ENCODE measurements at places on chromosomes 5 and 9.

DNA sequence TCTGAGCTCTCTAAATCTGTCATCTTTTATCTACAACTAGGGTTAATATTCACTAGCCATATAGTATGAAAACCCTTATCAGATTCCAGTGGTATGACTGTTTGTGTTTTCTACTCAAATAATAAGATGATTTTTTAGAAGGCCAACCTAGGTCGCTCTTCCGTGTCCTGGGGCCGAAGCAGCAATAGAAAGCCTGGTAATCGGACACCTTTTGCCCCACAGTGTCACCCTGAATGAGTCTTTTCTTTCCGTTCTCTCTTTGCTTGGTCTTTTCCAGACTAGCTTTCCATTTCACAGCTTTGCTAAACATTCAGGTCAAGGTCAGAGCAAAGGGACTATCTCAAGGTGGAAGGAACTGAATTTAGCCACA is 243.3 kb upstream of the ANKRD55 start:
- no peak for DNase-seq

DNA sequence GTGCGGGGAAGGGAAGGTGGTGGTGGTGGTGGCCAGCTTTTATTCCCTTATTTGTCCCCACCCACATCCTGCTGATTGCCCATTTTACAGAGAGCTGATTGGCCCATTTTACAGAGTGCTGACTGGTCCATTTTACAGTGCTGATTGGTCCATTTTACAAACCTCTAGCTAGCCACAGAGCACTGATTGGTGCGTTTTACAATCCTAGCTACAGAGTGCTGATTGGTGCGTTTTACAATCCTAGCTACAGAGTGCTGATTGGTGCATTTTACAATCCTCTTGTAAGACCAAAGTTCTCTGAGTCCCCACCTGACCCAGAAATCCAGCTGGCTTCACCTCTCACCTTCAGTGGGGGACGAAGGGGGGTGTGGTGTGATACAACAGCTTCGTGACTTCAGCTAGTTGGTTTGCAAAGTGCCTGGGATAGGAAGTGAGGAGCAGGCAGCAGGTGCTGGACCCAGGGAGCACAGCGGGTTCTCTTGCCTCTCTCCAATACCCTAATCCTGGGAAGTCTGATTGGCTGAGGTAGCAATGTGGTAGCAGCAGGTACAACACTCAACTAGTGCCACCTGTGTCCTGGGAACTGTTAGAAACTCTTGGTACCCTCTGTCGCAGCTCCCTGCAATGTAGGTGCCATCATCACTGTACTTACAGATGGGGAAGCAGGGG is 92.1 kb downstream of the BARX1 start:
- no peak for DNase-seq

DNA sequence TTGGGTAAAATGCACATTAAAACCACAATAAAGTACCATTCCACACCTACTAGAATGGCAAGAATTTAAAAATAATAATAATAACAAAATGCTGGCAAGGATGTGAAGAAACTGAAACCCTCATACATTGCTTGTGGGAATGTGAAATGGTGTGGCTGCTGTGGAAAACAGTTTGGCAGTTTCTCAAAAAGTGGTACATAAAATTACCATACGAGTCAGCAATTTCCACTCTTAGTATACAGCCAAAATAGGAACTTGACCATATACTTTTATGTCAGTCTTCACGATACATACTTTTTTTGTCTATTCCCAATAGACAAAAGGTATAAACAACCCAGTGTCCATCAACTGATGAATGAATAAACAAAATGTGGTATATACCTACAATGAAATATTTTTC is 15.6 kb downstream of the FKBP15 start:
- no peak for DNase-seq

DNA sequence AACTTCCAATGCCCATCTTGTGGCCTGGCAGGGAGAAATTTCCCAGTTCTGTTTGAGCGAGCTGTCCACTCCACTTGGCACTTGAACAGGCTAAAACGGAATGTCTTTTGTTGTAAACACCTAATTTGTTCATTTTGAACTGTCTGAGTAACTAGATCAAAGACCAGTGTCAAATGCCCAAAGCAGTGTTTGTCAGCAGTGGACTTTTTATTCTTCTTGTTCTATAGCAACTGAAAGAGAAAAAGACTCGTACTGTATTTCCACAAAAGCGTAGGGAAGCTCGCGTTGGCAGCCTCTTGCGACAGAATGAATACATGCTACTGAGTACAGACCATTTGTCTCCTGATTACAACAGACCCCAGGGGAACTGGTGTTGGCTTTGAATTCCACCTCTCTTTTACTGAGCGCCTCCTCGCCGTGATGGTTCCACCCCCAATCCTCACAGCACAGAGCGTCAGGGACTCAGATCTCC is 601.8 kb upstream of the ZNF608 start:
- no peak for DNase-seq

- DNase-seq: no peak
Observed at GRCh38 chr9:130426467-130426773, 18.3 kb upstream of the ASS1 start.

DNA sequence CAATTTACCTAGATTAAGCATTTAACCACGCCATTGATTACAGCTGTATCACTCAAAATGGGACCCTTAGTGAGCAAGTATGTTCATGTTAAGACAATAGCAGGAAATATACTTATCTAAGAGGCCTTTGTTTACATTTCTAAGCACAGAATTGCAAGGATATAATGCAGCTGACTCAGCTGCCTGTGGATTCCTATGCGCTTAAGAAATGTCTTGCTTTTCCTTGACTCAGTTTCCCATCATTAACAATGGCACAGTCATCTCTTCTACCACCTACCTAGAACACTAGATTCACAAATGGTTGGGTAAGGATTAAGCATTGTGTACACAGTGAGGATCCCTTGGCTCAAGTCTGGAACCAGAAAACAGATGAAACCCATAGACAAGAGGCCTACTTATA is 163.8 kb downstream of the TSSK1B start:
- DNase-seq: no peak

DNA sequence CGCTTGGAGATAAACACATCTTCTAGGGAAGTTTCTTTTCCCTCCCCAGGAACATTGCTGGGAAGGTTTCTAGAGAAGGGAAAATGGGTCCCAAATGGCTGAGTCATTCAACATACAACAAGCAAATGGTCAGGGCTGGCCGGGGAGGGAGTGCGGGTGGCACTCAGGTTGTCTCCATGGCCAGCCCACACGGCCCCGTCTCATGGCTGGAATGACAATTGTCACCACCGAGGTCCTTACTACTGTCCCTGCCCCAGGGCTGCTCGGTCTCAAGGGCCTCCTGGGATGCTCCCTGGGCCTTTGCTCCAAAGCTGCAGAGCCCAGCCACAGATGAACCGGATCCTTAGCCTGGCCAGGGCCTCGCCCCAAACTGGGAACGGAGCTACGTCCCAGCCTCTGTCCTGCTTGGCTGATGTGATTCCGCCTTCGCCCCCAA is 121.9 kb downstream of the FGF18 start:
- no peak for DNase-seq

- no peak for DNase-seq
Observed at GRCh38 chr5:160469156-160470144, 47.8 kb downstream of the PTTG1 start.

DNA sequence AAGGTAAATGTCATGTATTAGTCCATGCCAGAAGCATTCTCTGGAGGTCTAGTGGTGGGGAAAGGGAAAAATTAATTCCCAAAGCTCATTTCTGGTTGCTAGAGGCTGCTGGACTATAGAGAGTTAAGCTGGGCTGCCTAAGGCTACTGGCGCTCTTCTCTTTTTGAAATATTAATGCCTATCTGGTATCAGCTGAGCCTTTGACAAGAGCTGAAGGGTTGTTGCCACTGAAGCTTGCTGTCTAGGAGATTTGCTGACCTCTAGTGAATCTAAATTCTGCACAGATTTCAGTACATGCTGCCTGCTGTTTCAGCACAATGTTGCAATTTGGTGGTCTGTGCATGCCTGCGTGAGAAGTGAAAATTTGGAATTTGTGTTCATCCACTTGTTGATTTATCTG is 29.1 kb upstream of the PLCXD3 start:
- no peak for DNase-seq

GRCh38 chr9:68808338-68808890 is 103.4 kb downstream of the PIP5K1B start:
- DNase-seq: no peak

DNA sequence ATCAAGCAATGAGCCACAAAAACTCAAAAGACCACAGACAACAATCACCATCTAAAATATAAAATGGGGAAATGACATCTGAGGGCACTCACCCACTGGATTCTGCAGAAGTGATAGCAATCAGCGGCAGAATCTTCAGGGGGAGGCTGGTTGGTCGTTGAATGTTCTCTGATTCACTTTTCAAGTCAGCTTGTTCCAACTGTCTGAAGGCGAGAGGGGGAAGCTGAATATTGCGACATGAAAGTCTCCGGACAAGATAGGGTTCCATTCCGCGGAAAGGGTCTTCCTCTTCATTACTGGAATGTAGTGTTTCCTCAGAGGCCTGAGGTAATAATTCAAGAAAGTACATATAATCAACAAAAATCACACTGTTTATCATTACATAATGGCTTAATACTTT is 94.9 kb upstream of the PDE4D start:
- no peak for DNase-seq

DNA sequence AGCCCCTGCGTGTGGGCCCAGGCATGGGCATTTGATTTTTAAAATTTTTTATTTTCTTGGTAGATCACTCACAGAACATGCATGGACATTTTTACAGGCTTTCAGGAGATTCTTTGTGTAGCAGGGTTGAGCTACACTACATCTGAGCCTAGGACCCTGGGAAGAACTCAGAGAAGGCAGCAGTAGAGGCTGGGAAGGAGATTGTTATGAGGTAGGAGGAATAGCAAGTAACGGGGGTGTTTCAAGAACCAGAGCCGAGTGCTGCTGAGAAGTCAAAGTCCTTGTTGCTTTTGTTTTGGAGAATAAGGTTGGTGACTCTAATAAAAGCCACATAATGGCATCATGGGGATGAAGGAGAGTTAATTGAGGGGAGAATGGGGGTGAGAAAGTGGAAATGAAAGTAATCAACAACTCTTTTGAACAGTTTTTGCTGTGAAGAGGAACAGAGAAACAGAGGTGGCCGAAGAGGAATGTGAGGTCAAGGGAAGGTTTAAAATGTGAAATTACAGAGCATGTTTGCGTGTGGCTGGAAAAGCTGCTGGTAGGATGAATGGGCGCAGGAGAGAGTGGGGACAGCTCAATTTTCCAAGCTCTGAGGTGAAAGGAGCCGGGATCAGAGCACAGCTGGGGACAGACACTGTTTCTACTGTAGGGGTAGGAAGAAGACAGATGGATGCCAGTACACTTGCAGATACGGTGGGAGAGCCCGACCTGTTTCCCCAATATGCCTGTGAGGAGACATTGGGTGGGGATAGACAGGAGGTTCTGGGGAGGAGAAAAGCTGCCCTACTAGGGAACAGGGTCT is 4.7 kb upstream of the PDLIM7 start:
- no peak for DNase-seq

- DNase-seq: no peak
Observed at GRCh38 chr5:67426961-67427849, 230.6 kb upstream of the CD180 start.

GRCh38 chr5:42621662-42622061 is 135.0 kb upstream of the CCDC152 start:
- DNase-seq: no peak

DNA sequence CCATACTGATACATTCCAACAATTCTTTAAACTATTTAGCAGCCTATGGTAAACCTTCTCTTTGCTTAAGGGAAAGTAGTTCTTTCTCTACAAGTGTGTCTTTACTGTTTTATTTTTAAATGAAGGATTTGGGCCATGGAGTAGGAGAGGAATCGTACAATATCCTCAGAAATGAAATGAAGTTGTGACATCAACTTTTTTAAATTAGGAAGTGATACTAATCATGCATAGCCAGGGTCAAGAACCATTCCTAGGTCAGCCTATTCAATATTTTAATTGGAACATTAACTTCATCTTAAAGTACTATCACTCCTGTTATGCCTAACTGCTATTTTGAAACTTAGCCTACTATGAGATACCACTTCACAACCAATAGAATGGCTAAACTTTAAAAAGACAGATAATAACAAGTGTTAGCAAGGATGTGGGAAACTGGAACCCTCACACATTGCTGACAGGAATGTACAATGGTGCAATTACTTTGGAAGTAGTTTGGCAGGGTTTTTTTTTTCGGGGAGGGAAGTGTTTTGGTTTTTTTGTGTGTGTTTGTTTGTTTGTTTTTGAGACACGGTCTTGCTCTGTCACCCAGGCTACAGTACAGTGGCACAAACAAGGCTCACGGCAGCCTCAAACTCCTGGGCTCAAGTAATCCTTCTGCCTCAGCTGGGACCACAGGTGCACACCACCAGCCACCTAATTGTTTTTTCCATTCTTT is 10.7 kb downstream of the AGTPBP1 start:
- no peak for DNase-seq

DNA sequence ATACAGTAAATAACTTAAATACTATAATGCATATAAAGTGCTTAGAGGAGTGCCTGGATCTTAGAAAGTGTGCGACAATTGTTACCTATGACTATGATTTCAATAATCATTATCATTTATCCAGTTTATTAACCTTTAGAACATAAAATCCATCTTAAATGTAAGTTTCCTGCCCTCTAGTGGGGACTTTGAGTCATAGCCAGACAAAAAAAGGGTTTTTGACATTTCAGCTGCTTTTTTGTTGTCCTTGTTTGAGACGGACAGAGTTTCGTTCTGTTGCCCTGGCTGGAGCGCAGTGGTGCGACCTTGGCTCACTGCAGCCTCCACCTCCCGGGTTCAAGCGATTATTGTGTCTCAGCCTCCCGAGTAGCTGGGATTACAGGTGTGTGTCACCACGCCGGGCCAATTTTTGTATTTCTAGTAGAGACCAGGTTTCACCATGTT is 9.7 kb upstream of the C9orf152 start:
- no peak for DNase-seq

DNA sequence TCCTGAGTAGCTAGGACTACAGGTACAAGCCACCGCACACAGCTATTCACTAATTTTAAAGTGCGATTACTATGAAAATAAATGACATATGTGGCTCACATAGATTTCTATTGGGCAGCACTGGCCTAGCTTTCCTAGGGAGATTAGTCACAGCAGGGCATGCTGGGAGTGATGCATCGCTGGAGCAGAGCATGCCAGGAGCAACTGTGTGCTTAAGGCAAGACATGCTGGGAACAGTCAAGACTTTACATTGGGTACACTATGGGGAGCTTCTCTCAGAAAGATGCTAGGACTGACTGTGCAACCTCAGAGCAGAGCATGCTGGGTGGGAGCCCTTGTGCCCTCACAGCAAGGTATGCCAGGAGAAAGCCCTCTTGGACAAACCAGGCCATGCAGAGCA is 9.3 kb downstream of the ST6GALNAC6 start:
- DNase-seq: no peak

GRCh38 chr9:134923466-134923865 is 5.8 kb upstream of the FCN1 start:
- DNase-seq: no peak

GRCh38 chr9:19754921-19755320 is 33.9 kb downstream of the SLC24A2 start:
- DNase-seq: no peak

GRCh38 chr9:114431003-114431402 is 43.2 kb upstream of the AKNA start:
- no peak for DNase-seq

Measured in stimulated activated CD8-positive, alpha-beta memory T cell treated with anti-CD3 and anti-CD28 coated beads, Interleukin-15, amount 100 ng/mL, for 1 hour (primary cell).